ENCODE measurements at places on chromosomes 3 and 15.

GRCh38 chr3:52798376-52798977, 3.9 kb downstream of the ITIH3 start:
- DNase-seq: no peak

DNA sequence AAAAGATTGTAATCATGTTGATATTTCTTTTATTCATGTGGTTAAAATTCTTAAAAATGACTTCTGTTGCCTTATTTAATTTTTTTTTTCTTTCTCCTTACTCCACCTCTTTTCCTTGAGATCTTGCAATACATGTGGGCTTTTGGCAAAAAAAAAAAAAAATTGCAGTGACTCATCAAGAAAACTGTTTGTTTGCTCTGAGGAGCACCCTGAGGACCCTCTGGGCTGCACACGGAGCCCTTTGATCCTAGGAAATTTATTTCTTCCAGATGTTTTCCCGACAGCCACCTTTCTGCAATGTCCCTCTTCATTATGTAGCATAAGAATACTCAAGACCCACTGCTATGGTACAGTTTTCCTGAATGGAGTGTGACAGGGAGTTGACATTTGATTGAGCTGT, 371.7 kb downstream of the ZBTB20 start:
- no peak for DNase-seq

DNA sequence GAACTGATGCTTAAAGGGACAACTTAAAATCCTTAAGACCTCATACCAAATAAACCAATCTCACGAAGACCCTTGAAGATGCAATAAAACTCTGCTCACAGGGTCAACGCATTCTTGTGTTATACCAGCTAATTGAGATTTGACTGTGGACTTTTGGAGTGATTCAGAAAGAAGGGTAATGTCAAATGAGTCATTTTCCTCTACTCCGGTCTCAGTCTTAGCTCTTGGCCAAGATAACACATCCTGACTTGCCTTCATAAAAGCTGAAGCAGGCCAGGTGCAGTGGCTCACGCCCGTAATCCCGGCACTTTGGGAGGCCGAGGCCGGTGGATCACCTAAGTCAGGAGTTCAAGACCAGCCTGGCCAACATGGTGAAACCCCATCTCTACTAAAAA, 3.8 kb downstream of the PKM start:
- DNase-seq: peak; percentile 21

GRCh38 chr15:40716165-40716564, 21.2 kb downstream of the RAD51 start:
- no peak for DNase-seq

DNA sequence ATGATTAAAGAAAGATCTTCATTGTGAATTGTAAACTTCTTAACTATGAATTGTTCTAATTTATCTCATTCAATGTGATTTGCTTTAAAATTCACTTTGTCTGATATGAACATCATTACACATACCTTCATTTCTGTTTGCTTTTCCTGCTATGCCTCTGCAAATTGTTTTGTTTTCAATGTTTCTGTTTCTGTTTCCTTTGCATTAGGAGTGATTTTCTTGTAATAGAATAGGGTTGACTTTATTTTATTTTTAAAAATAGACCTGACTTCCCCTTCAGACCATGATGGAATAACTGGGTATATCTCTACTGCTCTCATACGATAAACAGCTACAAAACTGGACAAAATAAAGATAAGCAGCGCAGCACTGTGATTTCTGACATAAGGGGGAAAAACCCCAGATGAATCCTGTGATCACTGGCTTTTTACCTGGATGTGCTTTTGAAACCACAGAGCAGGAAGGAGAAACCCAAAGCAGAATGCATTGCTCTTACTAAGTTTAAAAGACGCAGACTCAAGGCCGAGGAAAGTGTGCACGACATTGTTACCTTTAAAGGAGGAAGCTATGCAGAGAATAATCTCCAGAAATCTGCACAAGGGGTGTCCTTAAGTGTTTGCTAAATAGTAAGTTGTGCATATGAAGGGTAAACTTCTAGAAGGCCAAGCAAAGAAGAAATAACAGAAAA, 420.2 kb downstream of the TBC1D5 start:
- no peak for DNase-seq

- no peak for DNase-seq
These were observed 2.3 kb upstream of the INSYN1 start for GRCh38 chr15:73755481-73755880.

DNA sequence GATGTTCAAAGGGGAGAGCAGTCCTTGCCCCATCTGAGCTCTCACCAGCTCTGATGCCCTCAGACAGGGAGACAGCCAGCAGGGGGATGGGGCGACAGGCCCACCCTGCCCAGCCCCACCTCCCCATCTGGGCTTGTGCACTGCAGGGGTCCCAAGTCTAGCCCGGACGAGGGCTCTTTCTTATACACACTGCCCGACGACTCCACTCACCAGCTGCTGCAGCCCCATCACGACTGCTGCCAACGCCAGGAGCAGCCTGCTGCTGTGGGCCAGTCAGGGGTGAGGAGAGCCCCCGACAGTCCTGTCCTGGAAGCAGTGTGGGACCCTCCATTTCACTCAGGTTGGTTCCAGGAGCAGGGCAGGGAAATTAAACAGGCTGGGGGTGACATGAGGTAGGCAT, 73.9 kb downstream of the BOC start:
- DNase-seq: no peak

Data from stimulated activated CD4-positive, alpha-beta T cell treated with anti-CD3 and anti-CD28 coated beads, Interleukin-1b, Interleukin-23, amount 100 ng/mL, for 1 hour (primary cell).